Activated CD8-positive, alpha-beta memory T cell treated with anti-CD3 and anti-CD28 coated beads for 4 hours (primary cell): ENCODE measurements at places on chromosomes 3 and 15.

- DNase-seq: no peak
Observed at GRCh38 chr15:77825546-77825945, 192.8 kb upstream of the LINGO1 start.

GRCh38 chr3:72429589-72430353 is 418.5 kb downstream of the SHQ1 start:
- no peak for DNase-seq

DNA sequence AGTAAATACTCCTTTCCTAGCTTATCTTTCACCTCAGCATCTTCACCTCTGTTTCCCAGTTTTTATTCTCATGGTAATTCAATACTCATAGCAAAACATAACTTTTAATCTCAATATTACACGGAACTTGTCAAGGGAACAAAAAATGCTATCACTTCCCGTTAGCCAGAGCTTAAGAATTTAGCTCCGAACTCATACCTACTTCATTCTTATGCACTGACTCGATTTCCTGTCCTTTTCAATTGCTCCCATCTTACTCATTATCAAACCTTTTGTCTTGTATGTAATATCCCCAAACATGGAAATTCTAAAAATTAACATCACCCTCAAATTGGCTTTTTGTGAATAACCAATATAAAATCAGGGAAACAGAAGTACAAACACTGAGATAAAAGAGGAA is 28.2 kb downstream of the MYEF2 start:
- DNase-seq: no peak

DNA sequence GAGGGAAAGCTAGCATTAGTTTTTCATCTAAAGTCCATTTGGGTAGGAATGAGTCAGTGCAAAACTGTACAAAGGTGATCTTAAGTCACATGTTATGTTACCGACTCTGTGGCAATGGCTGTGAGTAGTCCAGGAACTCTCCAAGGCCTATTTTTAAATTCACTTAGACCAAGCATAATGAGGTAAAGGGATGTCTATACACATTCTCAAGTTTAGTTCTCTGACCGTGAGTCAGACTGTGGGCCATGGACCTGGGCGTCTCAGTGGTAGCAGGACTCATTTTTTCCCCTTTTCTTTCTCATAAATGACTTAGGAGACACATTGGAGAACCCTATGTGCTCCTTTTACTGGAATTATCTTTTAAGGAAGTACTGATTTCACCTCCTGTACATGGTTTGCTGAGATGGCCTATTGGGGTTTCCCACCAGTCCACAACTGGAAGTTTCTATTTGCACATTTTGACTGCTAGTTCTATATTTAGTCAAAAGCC is 488.7 kb upstream of the TPRG1 start:
- DNase-seq: no peak

DNA sequence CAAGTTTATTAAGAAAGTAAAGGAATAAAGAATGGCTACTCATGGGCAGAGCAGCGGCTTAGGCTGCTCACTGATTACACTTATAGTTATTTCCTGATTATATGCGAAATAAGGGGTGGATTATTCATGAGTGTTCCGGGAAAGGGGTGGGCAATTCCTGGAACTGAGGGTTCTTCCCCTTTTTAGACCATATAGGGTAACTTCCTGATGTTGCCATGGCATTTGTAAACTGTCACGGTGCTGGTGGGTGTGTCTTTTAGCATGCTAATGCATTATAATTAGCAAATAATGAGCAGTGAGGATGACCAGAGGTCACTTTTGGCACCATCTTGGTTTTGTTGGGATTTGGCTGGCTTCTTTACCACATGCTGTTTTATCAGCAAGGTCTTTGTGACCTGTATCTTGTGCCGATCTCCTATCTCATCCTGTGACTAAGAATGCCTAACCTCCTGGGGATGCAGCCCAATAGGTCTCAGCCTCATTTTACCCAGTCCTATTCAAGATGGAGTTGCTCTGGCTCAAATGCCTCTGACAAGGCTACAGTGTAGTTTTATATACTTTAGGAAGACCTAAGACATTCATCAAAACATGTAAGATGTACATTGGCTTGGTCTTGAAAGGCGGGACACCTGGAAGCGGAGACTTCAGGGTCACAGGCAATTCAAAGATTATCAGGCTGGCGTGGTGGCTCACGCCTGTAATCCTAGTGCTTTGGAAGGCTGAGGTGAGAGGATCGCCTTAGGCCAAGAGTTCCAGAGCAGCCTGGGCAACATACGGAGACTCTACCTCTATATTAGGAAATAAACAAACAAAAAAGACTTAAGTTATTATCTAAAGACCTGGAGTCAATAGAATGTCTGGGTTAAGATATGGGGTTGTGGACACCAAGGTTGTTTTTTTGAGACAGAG is 3.2 kb upstream of the BLOC1S6 start:
- DNase-seq: no peak

- no peak for DNase-seq
Observed at GRCh38 chr3:170002879-170003278, 34.9 kb upstream of the GPR160 start.

DNA sequence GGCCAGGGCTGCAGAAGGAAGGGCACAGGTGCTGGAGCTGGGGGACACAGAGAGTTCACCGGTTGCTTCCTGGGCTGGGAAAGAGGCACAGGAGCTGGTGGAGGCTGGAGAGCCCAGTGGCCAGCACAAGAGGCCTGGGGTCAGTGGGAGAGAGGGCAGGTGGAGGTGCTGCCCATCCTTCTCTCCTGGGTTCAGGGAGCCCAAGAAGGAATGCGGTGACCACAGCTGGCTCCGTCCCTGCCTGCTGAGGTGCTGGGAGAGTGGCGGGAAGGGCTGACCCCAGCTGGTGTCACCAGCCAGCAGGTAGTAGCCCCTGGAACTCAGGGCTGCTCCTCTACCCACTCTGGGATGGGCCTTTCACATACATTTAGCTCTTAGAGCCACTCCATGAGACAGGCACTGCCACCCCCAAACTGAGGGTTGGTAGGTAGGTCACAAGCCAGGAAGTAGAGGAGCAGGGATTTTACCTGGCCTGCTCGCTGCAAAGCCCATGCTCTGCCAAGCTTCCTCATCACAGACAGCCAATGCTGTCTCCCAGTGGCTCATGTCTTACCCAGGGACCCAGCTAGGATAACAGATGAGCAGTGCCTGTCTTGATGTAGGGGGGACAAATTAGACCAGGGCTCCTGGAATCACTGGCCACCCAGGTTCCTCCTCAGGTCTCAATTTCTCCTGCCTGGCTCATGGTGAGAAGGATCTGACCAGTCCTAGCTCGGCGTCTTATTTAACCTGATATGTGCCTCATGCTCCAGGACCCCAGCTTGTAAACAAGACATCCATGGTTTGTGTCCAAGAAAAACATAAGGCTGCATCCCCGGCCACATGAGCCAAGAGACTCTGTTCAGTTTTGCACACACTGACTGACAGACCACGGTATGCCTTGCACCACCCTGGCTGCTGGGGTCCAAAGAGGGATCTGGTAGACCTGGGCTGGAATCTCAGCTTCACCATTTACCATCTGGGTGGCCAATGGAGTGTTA is 119.2 kb downstream of the CORO2B start:
- DNase-seq: no peak

DNA sequence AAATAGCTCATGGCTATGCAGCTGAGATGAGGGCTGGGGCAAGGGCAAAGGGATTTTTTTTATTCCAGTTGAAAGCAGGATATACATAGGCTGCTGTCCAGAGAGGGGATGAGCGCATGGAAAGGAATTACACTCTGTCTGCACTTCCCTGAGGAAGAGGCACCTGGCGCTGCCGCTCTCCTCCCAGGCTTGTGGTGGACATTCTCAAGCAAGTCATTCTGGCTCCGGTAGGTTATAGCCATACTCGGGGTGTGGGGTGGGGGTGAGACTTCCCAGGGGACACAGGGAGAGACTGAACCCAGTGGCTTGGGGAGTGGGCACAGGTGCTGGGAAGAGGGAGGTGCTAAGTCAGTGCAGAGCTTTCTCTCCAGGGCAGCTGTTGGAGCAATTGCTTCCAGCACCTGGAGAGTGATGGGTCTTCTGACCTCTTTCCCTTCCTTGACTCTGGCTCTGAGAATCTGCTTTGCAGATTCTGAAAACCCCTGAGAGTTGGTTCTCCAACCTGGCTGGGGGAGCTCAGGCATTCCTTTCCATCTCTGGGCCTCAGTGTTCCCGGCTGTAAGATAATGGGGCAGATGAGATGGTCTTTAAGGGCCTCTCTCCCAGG is 24.3 kb downstream of the CYP8B1 start:
- no peak for DNase-seq

DNA sequence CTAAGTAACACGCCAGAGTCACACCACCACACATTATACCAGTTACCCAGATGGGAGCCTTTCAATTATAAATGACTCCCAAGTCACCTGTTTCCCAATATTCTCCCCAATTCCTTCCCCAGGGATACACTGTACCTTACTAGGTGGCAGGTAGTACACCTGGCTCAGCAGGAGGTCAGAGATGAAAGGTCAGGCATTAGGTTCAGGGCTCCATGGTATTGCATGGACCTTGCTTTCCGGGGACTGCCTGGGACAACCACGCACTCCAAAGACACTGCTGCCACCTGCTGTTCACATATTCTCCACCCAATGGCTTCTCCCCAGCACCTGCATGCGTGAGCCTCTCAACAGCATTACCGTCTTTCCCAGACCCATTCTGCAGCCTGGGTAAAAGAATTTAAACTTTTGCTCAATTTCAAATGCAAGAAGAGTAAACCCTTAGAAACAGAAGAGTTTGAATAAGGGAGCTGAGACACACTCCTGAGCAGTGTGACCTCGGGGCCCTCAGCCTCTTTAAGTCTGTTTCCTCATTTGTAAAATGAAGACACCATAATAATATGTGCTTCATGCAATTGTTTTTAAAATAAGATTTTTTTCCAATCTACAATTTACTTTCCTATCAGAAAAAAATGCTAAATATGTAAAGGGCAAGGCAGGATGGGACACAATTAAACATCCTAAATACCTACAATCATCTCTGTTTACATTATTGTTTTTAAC is 28.0 kb upstream of the LACTB start:
- DNase-seq: peak; percentile 33

GRCh38 chr15:87416591-87417257 is 839.8 kb downstream of the NTRK3 start:
- no peak for DNase-seq

- DNase-seq: no peak
Observed at GRCh38 chr3:133208184-133208583, 170.0 kb downstream of the TMEM108 start.

- DNase-seq: no peak
Observed at GRCh38 chr3:77514766-77515165, 474.9 kb downstream of the ROBO2 start.

DNA sequence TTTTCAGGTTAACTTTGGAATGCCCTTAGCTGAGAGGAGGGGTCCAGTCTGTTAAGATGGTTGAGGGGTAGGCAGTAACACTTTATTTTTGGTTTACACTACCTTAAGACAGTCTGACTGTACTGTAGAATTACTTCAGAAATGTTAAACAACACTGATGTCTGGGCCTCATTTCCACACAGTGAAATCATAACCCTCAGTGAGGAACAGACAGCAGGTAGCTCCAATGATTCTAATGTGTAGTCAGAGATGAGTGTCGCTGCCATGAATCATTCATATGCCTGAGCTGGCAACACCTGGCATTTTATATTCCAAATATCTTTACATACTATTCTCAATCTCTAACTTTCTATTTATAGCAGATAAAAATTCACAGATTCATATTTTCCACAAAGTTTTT is 37.3 kb upstream of the POU1F1 start:
- no peak for DNase-seq

- DNase-seq: no peak
Observed at GRCh38 chr3:74067296-74067695, 442.6 kb upstream of the PDZRN3 start.

GRCh38 chr3:178159691-178160220 is 376.5 kb upstream of the KCNMB2 start:
- no peak for DNase-seq

- no peak for DNase-seq
Observed at GRCh38 chr3:177377166-177377565, 179.9 kb upstream of the TBL1XR1 start.
